HS-5 (cell line): ENCODE measurements at places on chromosomes 1 and 21.

GRCh38 chr1:176795929-176796328, 333.0 kb downstream of the PAPPA2 start:
- no peak for DNase-seq

- no peak for DNase-seq
Measured at GRCh38 chr1:243667133-243667532, 182.9 kb downstream of the AKT3 start.

- DNase-seq: no peak
Measured at GRCh38 chr1:225917101-225917500, 6.9 kb downstream of the PYCR2 start.

DNA sequence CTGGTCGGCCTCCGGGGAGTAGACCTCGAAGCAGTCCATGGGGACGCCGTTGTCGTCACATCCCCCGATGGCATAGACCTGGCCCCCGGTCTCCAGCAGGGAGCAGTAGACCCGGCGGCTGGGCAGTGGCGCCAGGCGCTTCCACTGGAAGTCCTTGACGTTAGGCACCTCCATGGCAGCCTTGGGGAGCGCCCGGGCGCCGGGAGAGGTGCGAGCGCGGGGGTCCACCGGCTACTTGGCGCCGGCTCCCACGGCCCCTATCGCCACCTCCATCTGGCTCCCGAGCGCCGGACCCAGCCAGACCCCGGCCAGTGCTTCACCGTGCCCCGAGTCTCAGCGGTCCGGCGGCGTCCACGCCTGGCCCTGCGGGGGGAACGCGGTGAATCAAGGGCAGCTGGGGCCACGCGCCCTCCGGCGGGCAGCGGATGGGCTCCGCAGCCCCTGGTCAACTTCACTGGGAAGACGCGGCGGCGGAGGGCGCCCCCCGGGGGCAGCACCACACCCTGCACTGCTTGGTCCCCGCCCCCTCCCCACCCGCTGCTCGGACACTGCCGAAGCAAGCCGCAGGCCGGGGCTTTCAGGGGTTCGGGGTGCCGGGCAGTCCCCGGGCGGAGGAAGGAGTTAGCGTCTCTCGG, 13.2 kb downstream of the KLHDC8A start:
- no peak for DNase-seq

- no peak for DNase-seq
Measured at GRCh38 chr1:63122079-63122478, 200.3 kb upstream of the FOXD3 start.

DNA sequence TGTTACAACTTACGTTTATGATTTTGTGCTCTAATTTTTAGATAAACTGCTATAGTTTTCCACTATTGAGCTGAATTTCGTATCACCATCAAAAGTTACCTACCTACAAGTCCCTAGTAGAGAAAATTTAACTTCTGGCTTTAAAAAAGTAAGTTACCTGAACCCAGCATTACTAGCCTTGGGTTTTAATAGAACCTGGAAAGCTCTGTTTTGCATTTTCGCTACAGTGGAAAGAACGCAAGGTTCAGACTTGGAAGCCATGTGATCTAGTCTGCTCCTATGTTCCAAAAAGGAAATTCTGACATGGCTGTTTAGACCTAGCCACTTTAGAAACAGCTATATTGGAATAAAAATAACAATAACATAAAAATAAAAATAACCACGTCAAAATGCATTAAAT, 110.5 kb downstream of the SLC45A1 start:
- DNase-seq: no peak
